ENCODE measurements at places on chromosomes 4 and X.

GRCh38 chr4:11537846-11538245 lies 109.2 kb upstream of the HS3ST1 start:
- no peak for DNase-seq

GRCh38 chr4:2804449-2804972 lies 11.6 kb downstream of the SH3BP2 start:
- DNase-seq: no peak

- DNase-seq: no peak
Measured at GRCh38 chr4:95510145-95510544, 38.6 kb downstream of the UNC5C start.

GRCh38 chr4:107780665-107781064 lies 44.1 kb upstream of the SGMS2 start:
- no peak for DNase-seq

DNA sequence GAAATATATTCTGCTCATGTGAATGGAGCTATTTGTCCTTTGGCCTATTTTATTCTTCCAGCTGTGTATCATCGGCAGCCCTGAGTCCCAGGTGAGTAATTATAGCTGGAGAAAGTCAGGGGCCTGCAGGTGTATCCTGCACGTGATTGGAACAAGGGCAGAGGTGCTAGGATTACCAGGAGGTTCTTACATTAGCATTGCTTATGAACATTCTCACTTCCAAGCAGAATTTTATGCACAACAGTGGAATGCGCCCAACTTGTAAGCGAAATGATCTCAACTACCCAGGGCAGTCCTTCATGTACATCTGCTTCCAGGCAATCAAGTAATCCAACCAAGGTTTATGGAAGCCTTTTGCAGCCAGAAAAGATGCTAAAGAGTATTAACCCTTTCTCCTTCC lies 68.9 kb upstream of the NRK start:
- no peak for DNase-seq

GRCh38 chr4:6307230-6307629 lies 37.6 kb downstream of the WFS1 start:
- no peak for DNase-seq

DNA sequence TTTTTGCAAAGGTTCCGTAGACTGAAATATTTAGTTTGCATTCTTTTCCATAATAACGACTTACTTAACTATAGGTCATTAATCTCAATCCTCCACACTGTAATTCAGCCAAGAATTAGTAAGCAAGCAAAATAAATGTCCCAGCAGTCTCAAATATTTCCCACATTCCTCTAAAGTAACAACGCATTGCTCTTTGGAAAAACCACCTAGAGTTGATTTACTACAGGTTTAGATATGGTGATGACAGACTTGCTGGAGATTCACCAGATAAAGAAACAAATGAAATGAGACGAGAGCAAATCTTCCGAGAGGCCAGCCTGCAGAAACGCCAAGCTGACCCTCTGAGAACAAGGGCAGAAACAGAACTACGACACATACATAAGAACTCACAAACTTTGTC lies 28.9 kb downstream of the TENM3 start:
- DNase-seq: no peak

DNA sequence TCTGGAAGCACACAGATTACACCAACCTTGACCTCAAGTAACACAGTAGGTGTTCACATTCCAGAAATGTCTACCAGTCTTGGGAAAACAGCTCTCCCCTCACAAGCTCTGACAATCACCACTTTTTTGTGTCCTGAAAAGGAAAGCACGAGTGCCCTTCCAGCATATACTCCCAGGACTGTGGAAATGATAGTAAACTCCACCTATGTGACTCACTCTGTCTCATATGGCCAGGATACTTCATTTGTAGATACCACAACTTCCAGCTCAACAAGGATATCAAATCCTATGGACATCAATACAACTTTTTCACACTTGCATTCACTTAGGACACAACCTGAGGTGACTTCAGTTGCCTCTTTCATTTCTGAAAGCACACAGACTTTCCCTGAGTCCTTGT lies 46.9 kb downstream of the ADGRG4 start:
- no peak for DNase-seq

- no peak for DNase-seq
Measured at GRCh38 chr4:75249739-75250138, 264.5 kb downstream of the RCHY1 start.

DNA sequence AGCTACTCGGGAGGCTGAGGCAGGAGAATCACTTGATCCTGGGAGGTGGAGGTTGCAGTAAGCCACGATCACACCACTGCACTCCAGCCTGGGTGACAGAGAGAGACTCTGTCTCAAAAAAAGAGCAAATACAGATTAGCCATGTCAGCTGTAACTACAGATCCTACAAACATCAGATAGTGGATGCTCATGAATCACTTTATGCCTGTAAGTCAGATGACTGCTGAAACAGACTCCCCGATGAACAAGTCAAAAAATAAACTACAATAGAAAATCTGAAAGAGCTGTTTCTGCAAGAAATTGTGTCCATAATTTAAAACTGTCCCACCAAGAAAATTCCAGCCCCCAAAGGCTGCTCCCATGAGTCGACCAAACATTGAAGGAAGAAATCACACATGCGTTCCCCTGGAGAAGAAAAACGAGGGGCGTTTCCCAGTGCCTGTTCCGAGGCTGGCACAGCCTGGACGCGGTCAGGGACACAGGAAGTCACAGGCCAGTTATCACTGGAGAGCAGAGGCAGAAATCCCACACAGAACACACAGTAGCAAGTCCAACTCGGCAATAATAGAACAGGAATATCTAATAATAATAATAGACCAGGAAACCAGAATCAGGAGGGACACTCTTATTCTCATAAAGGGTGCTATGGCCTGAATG lies 30.0 kb upstream of the GTPBP6 start:
- no peak for DNase-seq

DNA sequence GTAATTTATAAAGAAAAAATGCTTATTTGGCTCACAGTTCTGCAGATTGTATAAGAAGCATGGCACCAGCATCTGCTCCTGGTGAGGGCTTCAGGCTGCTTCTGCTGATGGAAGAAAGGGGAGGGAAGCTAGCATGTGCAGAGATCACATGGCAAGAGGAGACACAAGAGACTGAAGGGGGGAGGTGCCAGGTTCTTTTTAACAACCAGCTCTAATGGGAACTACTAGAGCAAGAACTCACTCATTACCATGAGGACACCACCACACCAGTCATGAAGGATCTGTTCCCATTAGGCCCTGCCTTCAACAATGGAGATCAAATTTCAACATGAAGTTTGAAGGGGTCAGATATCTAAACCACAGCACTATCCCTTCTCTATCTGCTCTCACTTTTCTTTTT lies 9.4 kb upstream of the COPS4 start:
- DNase-seq: no peak

- no peak for DNase-seq
Measured at GRCh38 chrX:97907791-97908190, 1024.1 kb downstream of the RPA4 start.

DNA sequence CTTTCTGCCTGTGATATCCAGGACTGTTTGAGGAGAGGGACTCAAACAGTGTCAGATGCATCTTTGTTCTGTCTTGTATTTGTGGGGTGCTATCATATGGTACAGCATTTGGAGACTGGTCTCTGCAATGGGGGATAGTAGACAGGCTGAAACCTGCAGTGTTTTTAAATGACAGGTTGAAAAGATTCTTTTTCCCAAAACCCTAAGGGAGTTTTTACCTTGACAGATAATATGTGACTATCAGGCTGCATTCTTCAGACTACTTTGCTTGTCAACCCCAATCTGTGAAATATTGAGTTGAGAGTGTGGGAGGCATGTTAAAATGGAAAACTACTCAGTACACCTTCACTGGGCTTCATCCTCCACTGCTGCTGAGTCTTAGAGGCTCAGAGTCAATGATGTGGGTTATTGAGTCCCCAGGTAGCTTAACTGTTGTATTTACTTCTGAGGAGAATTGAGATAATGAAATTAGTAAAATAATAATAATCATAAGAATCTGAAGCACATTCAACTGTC lies 274.9 kb downstream of the GASK1B start:
- DNase-seq: no peak

- no peak for DNase-seq
Measured at GRCh38 chr4:138256608-138257007, 14.5 kb upstream of the SLC7A11 start.

GRCh38 chr4:124183231-124183630 lies 529.3 kb downstream of the ANKRD50 start:
- no peak for DNase-seq

- DNase-seq: peak; percentile 65
Measured at GRCh38 chr4:15231265-15232091, 196.4 kb upstream of the C1QTNF7 start.

DNA sequence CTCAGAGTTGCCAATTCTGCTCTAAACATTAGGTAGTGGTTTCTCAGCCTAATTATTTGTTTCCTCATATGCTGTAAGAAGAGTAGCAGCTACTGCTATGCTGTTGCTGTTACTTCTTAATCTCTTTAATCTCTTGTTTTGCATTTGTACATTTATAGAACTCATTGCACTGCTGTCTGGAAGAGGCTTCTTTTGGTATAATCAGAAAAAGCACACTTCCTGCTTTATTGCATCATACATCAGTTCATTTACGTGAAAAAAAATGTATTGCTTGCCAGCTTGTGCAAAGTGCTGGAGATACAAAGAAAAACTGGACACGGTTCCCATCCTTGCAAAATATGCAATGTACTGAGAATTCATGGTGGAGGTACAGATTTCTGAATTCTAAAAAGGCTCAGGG lies 332.0 kb downstream of the GRXCR1 start:
- DNase-seq: no peak

GRCh38 chrX:118520216-118521206 lies 24.9 kb downstream of the DOCK11 start:
- DNase-seq: no peak

GRCh38 chr4:99966692-99967091 lies 16.6 kb upstream of the H2AZ1 start:
- no peak for DNase-seq

DNA sequence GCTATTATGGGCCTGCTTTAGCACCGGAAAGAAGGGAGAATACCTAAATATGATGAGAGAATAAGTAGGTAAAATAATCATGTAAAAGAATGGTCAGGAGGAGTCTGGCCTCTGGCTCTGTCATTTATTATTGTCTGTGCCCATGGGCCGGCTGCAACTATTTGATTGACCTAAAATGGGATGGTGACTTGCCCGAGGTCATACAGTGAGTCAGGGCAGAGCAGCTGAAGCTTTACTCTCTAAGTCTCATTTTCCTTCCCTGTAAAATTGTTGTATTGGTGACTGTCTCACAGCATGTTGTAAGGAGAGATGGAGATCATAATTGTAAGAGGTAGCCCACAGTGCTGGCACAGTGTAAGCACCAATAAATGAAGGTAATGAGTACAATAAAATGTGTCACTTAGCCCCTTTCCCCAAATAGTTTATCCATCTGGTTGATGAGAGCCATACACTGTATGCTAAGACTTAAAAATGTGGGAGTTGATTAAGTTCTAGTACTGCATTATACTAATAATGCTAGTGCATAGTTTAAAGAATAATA lies 39.6 kb downstream of the RUFY3 start:
- no peak for DNase-seq

- no peak for DNase-seq
Measured at GRCh38 chrX:88605222-88605583, 141.8 kb upstream of the CPXCR1 start.

- no peak for DNase-seq
Measured at GRCh38 chrX:129716507-129716906, 22.3 kb upstream of the XPNPEP2 start.

DNA sequence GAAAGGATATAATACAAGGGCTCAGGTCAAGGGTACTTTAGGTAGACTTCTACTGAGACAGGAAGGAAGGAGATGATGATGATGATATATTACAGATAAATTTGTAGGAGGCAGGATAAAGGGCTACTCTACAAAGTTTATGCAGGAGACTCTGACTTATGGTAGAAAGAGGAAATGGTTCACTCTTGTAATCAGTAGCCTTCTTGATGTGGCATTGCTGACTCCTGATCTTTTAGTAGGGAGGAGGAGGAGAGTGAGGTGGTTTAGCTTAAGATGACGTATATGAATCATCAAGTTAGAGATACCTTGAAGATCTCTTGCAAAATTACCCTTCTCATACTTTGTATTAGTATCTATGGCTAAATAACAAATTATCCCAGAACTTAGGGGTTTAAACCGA lies 4.7 kb downstream of the BLTP1 start:
- no peak for DNase-seq

DNA sequence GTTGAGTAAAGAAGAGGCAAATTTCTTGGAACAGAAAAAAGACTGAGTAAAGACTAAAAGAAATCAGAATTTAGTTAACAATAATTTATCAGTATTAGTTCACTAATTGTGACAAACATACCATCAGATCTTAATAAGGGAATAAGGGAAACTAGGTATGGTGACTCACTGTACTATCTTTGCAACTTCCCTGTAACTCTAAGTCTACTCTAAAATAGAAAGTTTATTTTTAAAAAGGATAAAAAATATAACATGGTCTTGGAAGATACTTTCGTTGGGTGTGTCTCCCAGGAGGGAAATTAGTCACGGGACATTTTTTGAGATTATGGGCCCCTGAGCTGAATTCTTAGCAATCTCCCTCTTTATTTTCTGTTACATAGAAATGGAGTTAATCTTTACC lies 97.3 kb downstream of the EMCN start:
- no peak for DNase-seq

- no peak for DNase-seq
Measured at GRCh38 chr4:156634612-156635011, 337.0 kb downstream of the PDGFC start.

DNA sequence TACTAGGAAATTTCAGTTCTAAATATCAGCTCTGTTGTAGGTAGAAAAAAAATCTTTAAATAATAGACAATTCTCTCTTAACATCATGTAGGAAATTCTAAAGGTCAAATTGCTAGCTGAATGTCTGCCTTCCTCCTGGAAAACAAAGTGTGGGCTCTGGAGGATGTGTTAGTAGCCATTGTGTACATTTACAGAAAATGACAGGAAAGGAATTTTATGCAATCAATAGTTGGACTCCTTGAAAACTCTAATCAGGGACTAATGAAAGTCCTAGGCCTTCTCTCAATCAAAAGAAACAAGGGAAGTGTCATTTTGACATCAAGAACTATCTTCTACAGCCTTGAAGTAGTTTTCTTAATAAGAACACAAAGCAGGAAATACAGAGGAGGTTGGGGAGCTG lies 174.6 kb downstream of the ANKRD50 start:
- no peak for DNase-seq

- DNase-seq: no peak
Measured at GRCh38 chr4:47367761-47368160, 95.7 kb downstream of the COMMD8 start.

- DNase-seq: no peak
Measured at GRCh38 chr4:42482516-42483327, 85.4 kb downstream of the SHISA3 start.

GRCh38 chr4:185346975-185347601 lies 48.6 kb downstream of the LRP2BP start:
- DNase-seq: no peak

DNA sequence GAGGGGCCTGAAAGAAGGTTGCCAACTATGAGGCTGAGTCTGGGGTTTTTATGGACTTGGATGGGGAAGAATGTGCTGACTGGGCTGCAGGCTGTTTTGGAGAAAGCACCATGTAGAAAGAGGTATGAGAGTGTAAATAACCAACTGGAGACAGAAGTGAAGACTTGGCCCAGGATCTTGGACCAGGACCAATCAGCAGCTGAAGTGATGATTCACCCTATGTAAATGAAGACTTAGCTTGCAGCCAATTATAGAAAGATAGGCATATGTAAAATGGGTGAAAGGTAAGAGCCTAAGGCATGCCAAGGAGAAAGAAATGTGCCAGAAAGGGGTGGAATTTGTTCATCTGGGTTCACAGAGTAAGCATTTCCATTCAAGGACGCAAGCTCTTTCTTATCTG lies 856.7 kb upstream of the PRKX start:
- DNase-seq: no peak
